Fibroblast of pulmonary artery (primary cell): ENCODE measurements at places on chromosomes 11 and 22.

- no peak for DNase-seq
These were observed 29.5 kb downstream of the TMEM123 start for GRCh38 chr11:102422817-102423712.

DNA sequence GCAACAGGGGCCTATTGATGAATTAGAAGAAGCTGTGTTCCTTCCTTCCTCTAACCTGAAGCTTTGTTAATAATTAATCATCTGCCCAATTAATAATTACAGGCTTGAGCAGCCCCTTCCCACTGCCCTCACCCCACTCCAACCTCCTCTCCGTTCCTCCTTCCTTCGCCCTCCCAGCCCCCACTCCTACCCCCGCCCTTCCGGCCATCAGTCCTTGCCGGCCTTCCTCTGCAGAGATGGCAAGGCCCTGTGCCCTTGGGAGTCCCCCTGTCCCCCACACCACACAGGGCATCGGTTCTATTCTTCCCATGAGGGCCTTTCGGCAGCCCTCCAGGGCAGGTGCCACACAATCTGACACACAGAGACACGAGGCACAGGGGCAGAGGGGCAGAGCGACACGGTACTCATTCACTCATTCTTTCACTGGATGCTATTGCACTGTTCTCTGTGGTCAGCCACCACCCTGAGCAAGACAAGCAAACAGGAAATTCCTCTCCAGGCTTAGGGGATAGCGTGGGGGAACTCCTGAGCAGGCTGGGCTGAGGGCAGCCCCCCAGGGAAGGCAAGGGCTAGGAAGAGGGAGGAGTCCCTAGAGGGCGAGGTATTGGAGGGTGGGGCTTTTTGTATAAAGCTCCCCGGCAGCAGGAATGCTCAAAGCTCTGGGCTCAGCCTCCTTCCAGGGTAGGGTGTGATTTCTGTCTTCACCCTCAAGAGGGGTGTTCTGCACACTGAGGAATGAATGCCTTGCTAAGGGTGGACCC lies 14.7 kb downstream of the MGAT3 start:
- DNase-seq: peak; percentile 77

DNA sequence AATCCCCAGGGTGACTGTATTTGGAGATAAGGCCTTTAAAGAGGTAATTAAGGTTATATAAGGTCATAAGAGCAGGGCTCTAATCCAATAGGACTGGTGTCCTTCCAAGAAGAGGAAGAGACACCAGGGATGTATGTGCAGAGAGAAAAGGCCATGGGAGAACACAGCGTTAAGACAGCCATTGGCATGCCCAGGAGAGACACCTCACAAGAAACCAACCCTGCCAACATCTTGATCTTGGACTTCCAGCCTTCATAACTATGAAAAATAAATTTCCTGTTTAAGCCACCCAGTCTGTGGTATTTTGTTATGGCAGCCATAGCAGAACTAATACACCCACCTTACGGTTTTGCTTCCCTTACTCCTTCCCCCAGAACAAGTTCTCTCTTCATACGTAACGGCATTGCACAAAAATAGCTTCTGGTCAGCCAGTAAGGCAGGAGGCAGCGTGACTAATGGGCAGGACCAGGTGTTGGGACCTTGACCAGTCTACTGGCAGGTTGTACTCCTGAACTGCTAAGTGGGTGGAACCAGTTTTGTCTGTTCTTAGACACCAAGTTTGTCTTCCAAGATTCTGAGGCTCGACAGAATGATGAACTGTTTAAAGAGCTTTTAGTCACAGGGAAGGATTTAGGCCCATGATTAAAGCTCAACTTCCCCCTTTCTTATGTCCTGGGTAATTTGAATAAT lies 31.9 kb upstream of the UPB1 start:
- no peak for DNase-seq

DNA sequence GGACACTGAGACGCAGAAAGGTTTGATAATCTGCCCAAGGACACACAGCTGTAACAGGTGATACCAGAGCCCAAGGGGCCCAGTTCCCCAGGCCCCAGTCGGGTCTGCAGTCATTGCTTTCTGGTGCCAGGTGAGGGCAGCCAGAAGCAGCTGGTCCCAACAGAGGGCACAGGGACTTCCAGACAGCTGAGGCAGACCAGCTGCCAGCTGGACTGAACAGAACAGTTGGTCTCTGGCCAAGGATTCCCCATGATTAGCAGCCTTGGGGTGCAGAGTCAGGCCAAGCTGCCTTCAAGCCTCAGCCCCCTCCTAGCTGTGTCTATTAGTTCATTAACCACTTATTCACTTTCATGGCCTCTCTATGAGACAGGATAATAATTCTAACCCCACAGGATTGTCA lies 105.6 kb downstream of the RRAS2 start:
- no peak for DNase-seq

DNA sequence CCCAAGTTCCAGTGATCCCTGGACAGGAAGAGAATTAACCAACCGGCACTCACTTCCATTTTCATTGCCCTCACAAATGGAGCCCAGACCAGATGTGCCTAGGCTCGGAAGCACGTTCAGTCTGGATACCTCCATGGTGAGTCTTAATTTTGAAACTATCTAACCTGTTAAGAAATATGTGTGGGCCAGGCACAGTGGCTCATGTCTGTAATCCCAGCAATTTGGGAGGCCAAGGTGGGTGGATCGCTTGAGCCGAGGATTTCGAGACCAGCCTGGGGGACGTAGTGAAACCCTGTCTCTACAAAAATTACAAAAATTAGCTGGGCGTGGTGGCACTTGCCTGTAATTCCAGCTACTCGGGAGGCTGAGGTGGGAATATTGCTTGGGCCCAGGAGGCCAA lies 31.5 kb downstream of the MCAM start:
- no peak for DNase-seq

GRCh38 chr11:66579017-66579606 lies 10.7 kb upstream of the CTSF start:
- DNase-seq: peak; percentile 82

- DNase-seq: no peak
These were observed 96.6 kb upstream of the KCNA4 start for GRCh38 chr11:30113326-30113898.
